Aorta (tissue), 5 donors: ENCODE measurements at places on chromosomes 6 and 20. TPM values are rescaled to one million over a fixed set of nuclear protein-coding genes. Genes with fewer than 3 reads are reported as not detected.

DNA sequence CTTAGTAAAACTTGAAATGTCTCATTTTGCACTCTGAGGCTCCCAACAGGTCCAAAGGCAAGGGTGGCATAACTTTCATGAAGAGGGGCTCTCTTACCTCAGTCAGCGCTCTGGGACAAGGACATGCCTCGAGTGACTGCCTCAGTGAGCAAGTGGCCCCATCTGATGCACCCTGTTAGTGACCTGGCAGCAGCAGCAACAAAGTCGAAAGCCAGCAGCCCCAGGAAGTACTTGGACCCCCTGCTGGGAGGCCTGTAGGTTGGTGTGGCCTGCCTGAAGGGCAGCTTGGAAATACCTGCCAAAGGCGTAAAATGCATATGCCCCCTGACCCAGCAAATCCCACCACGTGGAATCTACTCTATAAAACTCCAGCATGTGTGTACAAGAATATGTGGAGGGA is 13.2 kb downstream of the MAP1LC3A start:
- no peaks in the 10 kb centered on the region for H3K36me3 ChIP-seq
- no peaks in the 10 kb centered on the region for H3K27me3 ChIP-seq
- DNase-seq = no peak
- H3K4me1 ChIP-seq = no peaks in the 10 kb centered on the region

GRCh38 chr6:12467706-12468670 is 177.8 kb downstream of the EDN1 start:
- no peak for DNase-seq
- no peak overlapping the region for H3K4me3 ChIP-seq
- peak overlapping the region; percentile 32 for H3K27ac ChIP-seq
- no peaks in the 10 kb centered on the region for H3K27me3 ChIP-seq
- peaks cover 5% of the 10 kb centered on the region for H3K4me1 ChIP-seq
- H3K36me3 ChIP-seq = no peaks in the 10 kb centered on the region

GRCh38 chr6:75124085-75124484 is 81.8 kb downstream of the COL12A1 start:
- H3K4me3 ChIP-seq = no peak overlapping the region
- H3K36me3 ChIP-seq = no peaks in the 10 kb centered on the region
- DNase-seq = no peak

- H3K36me3 ChIP-seq = no peaks in the 10 kb centered on the region
- DNase-seq = no peak
- H3K27me3 ChIP-seq = no peaks in the 10 kb centered on the region
- no peak overlapping the region for H3K27ac ChIP-seq
- H3K4me1 ChIP-seq = no peaks in the 10 kb centered on the region
Measured at GRCh38 chr20:5821627-5822215, 71.5 kb downstream of the SHLD1 start.

GRCh38 chr6:165774903-165775601 is 112.0 kb upstream of the PDE10A start:
- H3K36me3 ChIP-seq = no peaks in the 10 kb centered on the region
- no peak overlapping the region for H3K27ac ChIP-seq
- H3K27me3 ChIP-seq = no peaks in the 10 kb centered on the region
- no peak overlapping the region for H3K4me3 ChIP-seq
- DNase-seq = no peak

GRCh38 chr6:25194172-25194678 is 84.9 kb upstream of the CARMIL1 start:
- H3K27ac ChIP-seq = no peak overlapping the region
- H3K27me3 ChIP-seq = no peaks in the 10 kb centered on the region
- no peak for DNase-seq
- no peaks in the 10 kb centered on the region for H3K36me3 ChIP-seq

DNA sequence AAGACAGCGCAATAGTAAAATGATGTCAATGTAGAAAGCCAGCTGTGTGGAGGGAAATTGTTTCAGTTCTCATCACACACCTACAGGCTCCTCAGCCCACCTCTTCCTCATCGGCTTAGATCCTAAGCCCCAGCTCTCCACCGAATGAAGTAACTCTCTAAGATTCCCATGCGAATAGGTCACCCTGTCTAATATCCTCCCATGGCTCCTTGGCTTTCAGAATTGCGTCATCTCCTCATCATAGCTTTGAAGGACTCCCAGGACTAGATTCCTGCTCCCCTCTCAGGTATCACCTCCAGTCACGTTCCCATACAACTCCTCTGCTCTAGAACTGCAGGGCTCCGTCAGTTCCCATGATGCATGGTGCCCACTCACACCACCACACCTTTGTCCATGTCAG is 16.2 kb upstream of the SLC22A16 start:
- H3K4me1 ChIP-seq = no peaks in the 10 kb centered on the region
- no peak overlapping the region for H3K4me3 ChIP-seq
- H3K27me3 ChIP-seq = no peaks in the 10 kb centered on the region
- no peaks in the 10 kb centered on the region for H3K36me3 ChIP-seq
- no peak for DNase-seq

Gene COL9A1
- total RNA-seq = not detected

Gene TGM3
- total RNA-seq = not detected

Gene FYN
- 162 TPM for total RNA-seq
